ENCODE measurements at places on chromosomes 4 and X.

- DNase-seq = no peak
These were observed 31.7 kb downstream of the USP9X start for GRCh38 chrX:41116948-41117347.

GRCh38 chrX:19833034-19833677 lies 54.2 kb downstream of the SH3KBP1 start:
- no peak for DNase-seq

DNA sequence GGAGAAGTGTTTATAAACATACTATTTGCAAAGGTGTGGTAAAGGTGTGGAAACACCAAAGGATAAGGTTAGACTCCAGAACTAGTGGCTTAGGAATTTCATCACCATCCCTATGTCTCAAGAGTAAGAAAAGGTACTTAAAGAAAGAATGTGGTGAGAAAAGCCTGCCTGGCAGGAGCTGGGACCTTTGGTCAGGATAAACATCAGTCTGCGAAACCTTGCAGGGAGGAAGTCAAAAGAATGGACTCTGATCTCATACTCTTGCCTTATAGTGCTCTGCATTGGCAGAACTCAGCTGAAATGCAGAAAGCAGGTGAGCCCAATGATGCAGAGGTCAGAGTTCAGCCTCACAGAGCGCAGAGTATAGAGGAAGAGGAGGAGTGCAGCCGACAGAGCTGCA lies 97.2 kb upstream of the NR3C2 start:
- DNase-seq = no peak

DNA sequence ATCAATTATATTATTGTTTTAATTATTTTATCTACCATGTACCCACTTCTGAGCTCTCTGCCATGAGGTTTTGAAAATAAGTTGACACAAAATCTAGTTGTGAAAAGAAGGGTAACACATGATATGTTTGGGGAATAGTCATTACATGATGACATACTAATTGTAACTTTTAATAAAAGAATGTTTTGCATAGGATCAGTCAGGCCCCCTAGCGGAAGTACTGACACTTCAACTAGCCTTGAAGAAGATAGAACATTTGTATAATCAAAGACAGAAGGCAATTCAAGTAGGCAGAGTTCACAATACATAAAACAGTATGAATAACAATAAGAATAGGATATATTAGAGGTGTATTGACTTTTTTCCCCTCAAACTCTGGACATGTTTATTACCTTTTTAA lies 1191.0 kb upstream of the AGA start:
- no peak for DNase-seq

DNA sequence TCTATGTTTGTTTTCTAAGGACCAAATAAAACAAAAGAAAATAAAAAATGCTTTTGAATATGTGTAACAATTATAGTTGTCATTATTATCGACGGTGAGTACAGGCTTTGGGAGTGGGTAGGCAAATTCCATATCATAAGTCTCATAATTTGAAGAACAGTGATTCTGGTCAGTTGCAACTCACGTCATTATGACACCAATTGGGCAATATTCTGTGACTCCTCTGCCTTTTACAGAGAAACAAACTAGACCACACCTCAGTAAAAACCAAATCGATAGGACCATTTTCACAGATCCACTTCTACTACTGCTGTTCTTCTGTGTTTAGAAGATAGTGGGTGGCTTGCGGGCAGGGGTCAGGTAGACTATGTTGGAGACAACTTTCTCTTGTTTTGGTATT lies 250.1 kb downstream of the C4orf33 start:
- no peak for DNase-seq

GRCh38 chrX:13688384-13688957 lies 457 bp upstream of the RAB9A start:
- DNase-seq = no peak

DNA sequence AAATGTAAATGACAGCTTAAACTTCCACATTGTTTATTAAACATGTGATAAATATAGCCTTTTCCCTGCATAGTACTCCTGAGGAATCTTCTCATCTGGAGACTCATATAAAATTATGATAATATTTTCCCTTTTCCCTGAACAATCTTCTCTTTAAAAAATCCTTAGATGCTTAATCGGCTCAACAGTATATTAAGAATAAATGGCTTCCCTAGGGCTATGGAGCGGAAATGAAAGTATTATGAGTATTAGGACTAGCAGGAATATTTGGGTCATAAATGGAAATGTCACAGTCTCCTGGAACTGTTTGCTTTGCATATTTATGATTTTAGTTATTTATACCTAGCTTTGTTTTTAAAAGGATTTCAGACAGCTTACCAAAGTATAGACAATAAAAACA lies 200.7 kb upstream of the PDE5A start:
- DNase-seq = no peak

GRCh38 chrX:37757082-37757481 lies 22.8 kb upstream of the CYBB start:
- no peak for DNase-seq

DNA sequence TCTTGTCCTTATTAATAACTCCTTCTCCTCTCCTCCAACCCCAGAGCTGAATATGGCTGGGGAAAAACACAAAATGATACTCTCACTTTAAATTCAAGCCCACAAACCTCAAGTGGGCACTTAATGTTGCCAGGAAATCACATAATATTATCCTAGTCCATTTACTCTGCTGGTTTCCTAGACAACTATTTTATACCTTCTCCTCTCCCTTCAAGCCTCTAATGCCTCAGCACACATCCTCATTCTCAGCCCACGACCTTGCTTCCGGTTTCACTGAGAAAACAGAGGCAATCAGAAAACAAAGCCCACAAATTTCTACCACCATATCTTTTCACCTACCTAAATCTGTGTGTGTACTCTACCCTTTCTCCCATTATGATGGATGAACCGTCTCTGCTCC lies 12.1 kb upstream of the CLCN5 start:
- DNase-seq = no peak

- peak; percentile 81 for DNase-seq
These were observed 287.2 kb upstream of the CT83 start for GRCh38 chrX:116749943-116750342.

GRCh38 chrX:110310896-110311295 lies 7.0 kb downstream of the AMMECR1 start:
- DNase-seq = no peak

DNA sequence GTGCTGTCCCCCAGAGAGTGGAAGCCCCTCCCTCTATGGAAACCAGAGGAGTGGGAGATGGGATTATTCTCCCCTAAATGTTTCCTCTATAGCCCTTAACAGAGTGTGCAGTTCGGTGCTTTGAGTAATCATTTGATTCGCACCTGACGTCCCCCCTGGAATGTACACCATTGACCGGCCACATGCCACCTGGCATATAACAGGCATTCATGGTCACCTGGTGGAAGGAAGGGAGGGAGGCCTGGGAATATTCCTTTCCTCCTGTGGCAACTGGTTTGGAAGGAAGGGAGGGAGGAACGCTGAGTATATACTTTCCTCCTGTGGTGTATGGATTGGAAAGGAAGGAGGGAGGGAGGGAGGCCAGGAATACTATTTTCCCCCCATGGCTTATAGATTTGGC lies 77.2 kb downstream of the CRMP1 start:
- DNase-seq = no peak

DNA sequence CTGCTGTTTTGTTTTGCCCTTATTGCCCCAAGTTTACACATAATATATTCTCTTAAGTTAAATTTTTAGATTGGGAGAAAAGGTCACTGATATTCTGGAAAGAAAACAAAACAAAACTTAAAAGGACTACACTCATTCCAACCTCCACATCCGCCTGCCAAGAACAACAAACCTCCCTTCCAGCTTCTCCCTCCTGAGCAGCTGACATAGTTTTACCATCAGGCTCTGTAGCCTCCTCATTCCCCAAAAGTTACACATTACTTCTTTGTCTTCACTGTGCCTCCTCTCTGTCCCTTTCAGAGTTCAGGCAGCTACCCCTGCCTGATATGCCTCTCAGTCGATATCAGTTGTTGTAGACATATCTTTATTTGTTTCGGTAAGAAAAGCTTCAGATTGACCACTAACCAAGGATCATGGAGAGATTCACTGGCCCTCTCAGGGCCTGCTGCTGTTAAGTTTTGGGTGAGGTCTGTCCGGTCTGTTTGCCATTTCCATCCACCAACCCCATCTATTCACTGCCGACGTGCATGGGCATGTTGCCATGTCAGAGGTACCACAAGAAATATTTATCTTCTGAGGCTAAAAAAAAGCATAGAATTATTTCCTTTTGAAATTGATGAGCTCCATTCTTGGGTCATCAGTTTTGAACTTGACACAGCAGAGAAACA lies 164.1 kb downstream of the GASK1B start:
- no peak for DNase-seq

DNA sequence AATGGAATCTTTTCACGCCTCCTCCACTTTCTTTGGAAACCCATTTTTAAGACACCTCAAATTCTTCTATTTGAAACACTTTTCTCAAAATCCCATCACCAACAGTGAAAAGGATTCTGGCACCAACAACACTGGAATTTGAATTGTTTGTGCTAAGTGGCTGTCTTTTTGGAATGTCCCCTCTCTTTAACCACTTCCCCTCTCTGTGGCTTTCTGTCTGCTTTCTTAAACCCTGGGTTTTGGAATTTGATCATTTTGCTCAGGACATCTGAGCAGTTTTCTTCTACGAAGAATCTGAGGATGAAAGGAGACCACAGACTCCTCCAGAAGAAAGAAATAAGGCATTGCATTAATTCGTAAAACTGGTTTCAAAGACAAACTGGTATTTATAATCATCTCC lies 89.0 kb downstream of the MXRA5 start:
- no peak for DNase-seq

DNA sequence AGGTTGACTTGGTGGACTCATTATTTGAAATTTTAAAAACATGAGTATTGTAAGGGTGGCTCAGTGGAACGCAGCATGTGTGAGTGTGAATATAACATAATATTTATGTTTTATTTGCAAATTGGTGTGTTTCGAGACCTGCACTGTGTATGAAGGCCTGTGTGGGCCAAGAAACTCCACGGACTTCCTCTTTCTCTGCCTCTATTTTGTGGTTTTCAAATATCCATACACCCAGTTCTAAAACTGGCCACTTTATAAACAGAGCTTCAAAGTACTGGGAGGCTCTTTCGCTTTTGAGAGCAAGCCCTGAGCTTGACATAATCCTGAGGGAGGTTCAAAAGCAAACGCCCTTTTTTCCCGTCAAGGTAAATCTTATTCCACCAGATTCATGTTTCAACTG lies 187.7 kb downstream of the GPAT3 start:
- no peak for DNase-seq

DNA sequence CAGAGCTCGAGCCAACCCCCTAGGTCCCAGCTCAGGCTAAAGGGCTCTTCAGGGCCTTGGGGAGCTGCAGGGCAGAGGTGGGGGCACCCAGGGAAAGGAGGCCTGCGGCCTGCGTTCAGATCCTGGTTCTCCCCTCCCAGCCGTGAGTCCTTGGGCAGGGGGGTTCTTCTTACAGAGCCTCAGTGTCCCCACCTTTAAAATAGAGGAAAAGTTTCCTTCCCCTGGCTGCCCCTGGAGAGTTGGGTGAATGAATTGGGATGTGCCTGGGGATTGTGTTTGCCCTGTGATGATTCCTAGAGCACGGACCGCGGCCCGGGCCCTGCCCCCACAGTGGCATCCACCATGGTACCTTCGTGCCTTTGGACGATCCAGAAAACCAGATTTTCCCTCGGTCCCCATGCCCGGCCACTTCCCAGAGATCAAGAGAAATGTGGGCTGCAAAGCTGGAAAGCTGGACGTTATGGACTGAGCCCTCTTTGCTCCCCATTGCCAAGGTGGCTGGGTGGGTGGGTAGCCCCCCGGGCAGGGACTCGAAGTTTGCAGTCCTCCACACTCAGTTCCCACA lies 11.4 kb downstream of the HTRA3 start:
- no peak for DNase-seq

DNA sequence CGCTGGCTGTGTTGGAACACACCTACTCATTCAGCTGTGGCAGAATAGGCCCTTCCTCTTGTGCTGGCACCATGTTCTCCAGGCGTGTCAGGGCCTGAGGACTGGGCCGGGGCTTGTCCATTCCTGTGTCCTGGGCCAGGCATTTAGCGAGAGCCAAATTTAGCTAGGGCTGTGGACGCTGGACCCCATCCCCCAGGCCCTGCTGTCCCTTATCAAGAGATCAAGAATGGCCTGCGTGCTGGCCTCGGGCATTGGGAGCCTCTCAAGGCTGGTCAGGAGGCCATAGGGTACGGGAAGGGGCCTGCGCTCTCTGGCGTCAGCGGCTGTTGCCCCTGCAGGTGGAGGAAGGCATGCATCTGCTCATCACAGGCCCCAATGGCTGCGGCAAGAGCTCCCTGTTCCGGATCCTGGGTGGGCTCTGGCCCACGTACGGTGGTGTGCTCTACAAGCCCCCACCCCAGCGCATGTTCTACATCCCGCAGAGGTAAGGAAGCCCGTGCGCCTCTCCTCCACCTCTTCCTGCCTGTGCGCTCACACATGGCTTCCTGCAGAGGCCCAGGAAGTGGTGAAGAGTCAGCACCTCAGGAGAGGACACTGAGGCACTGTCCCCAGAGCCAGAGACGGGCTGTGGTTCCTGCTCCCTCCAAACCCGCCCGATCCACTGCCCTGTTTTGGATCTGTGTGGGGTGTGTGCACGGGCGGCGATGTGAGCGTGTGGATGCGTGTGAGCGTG lies 15.3 kb downstream of the ABCD1 start:
- no peak for DNase-seq

DNA sequence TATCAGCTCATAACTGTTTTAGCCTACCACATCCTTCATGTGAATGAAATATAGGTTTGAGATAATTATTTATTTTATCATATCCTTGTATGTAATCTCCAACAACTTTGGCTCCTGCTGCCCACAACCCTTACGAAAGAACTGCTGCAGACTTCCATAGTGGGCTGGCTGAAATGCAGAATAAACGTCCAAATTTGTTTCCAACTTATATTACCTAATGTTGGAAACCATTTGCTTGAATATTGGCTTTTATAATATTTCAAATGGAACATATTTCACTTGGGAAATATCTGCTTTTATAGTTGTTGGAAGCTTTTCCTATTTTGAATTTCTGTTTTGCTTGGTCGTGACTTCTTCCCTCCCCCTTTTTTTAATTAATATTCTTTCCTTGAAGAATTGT lies 45.0 kb upstream of the ITM2A start:
- DNase-seq = no peak

DNA sequence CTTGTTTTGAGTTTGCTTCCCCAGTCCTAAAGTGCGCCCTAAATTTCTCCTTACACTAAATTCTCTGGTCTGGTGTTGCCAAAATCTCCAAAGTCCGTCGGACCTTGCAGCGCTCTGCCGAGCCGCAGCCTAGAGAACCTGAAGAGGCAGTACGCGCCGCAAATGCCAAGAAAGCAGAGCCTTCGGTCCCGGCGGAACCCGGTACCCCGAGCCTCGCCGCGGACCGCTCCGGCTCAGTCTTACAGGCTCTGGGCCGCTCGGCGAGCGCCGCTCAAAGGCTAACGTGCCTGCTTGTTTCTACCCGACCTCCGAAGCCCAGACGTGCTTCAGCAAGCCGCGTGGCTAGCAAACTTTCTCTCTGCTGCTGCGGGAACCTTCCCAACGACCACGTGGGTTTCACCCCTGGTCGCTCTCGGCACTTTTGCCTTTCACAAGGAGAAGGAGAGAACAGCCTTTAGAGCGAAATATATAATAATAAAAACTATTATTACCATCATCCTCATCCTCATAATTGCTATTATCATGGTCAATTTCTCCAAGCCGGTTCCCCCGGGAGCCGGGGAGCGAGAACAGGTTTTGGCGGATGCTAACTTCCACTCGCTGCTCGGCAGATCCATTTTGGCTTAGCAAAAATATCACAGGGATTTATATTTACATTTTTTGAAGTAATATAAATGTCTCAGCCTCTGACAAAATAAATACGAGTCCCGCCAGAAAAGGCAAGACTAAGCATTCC lies 2.2 kb upstream of the HTR2C start:
- DNase-seq = peak; percentile 73

- no peak for DNase-seq
These were observed 515.6 kb downstream of the PPARGC1A start for GRCh38 chr4:23374259-23374658.

GRCh38 chr4:140943486-140944198 lies 187.5 kb upstream of the TBC1D9 start:
- no peak for DNase-seq
